ENCODE measurements at places on chromosomes 11 and 22.

DNA sequence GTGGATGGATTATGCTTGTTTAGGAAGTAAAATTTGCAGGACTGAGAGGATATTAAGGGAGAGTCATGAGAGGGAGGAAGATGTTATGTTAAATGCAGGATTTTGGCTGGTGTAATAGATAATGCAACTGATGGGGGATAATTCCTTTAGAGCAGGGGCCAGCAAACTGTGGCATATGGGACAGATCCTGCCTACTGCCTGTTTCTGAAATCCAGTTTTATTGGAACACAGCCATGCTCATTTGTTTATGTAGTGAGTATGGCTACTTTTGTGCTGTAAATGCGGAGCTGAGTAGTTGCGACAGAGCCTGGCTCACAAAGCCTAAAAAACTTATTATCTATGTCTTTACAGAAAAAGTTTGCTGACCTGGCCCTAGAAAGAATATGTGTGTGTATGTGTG lies 66.6 kb upstream of the MPPED2 start:
- DNase-seq = no peak

DNA sequence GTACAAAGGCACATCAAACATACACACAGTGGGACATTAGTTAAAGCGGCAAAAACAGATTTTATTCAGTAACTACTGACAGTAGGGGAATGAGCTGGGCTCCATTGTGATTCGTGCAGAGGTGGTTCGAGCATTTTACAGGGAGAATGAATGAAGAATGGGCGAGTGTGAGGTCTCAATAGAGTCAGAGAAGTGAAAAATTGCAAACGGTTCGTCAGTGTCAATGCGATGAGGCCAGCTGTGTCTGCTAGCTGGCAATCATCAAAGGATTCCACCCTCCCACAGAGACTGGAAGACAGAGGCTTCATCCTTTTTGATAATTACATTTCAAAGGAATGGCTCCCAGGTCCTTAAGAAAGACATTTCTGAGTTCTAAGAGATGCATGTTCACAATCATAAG lies 17.4 kb downstream of the OR4D9 start:
- DNase-seq = no peak

GRCh38 chr11:13486926-13487660 lies 8.7 kb downstream of the PTH start:
- DNase-seq = peak; percentile 38

- DNase-seq = no peak
Observed at GRCh38 chr11:75497788-75498409, 27.8 kb downstream of the GDPD5 start.

DNA sequence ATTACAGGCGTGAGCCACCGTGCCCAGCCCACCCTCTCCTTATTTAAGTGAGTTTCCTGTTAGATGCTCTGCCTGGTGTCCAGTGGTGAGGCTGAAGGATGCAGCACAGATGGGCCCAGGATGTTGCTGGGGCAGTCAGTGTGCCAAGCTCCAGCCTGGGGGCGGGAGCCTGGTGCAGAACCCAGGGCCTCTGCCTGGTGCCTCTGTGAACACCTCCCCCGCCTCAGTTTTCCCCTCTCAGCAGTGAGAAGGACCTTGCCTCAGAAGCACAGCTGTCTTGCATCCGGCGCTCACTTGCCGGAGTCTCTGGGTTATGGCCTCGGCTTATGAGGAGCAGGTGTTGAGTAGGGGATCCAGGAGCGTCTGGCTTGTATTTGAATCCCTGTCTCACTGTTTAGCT lies 116.2 kb downstream of the KIAA1671 start:
- no peak for DNase-seq

DNA sequence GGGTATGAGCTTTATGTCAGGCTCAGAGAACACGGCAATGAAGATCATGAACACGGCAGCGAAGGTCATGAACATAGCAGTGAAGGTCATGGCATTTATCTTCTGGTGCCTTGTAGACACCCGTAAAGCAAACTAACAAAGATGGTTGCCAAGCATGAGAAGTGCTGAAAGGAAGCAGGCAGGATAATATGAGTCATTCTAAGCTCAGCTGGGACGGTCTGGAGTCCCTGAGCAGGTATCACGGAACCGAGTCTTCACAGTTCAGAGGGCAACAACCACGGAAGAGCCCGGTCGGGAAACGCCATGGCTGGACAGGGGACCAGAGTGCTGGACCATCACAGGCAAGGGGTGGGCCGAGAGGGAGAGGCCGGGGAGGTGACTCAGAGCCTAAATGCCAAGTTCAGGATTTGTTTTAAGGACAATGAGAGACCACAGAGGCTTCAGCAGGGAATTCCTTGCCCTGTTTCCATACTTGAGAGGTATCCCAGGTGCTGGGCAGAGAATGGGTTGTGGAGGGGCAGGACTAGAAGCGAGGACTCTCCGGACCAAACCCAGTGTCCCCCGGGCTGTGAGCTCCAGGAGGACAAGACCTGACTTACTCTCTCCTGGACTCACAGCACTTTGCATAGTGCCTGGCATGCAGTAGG lies 13.1 kb upstream of the MS4A10 start:
- DNase-seq = no peak

GRCh38 chr11:59550368-59550841 lies 39.1 kb downstream of the OR4D9 start:
- peak; percentile 67 for DNase-seq
